ENCODE measurements at places on chromosomes 3 and 15.

- no peak for DNase-seq
- no peaks in the 10 kb centered on the region for H3K36me3 ChIP-seq
- H3K27ac ChIP-seq = no peak overlapping the region
- no peak overlapping the region for H3K4me3 ChIP-seq
Measured at GRCh38 chr3:46709157-46709654, 8.0 kb downstream of the TMIE start.

DNA sequence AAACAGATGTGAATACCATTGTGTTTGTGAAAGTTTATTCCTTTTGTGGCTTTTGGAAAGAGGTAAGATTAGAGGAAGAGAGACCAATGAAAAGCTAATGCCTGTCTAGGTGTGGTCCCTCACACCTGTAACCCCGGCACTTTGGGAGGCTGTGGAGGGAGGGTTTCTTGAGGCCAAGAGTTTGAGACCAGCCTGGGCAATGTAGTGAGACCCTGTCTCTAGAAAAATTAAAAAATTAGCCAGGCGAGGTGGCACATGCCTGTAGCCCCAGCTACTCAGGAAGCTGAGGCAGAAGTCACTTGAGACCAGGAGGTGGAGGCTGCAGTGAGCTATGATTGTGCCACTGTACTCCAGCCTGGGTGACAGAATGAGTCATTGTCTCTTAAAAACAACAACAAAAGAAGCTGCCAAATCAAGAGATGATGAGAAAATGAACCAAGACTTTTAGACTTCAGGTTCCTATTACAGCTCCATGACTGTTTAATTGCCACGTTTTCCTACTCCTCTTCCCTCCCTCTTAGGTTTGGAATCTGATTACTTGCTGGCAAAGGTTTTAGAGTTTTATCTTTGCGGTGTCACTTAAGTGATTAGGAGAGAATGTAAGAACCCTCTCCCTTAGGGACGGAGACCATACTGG lies 68.7 kb downstream of the CGNL1 start:
- peak overlapping the region; percentile 29 for H3K27ac ChIP-seq
- peaks cover 38% of the 10 kb centered on the region for H3K36me3 ChIP-seq
- H3K4me3 ChIP-seq = no peak overlapping the region
- no peak for DNase-seq

- H3K27me3 ChIP-seq = no peaks in the 10 kb centered on the region
- H3K36me3 ChIP-seq = peaks cover 9% of the 10 kb centered on the region
- peaks cover 19% of the 10 kb centered on the region for H3K4me1 ChIP-seq
- peak overlapping the region; percentile 93 for H3K4me3 ChIP-seq
- no peak for DNase-seq
Measured at GRCh38 chr3:44511238-44511566, 33.7 kb upstream of the ZNF445 start.

DNA sequence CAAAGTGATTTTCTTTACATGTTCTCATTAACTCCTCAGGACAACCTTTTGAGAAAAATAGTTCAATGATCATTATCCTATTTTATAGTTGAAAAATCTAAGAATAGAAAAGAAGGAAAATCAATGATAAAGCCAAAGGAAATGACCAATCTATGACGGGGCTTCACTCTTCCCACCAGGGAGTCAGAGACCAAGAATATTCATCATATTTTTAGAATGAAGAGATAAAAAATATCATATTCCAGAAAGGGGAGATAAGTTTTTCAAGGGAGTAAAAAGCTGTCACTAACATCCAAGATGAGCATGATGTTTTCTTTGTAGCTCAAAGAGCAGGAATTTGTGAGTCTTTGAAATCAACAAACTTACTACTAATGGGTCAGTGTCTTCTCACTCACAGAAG lies 71.5 kb upstream of the LPP start:
- no peaks in the 10 kb centered on the region for H3K36me3 ChIP-seq
- H3K4me3 ChIP-seq = no peak overlapping the region
- peaks cover 5% of the 10 kb centered on the region for H3K27me3 ChIP-seq
- DNase-seq = no peak
- no peaks in the 10 kb centered on the region for H3K4me1 ChIP-seq
- H3K27ac ChIP-seq = no peak overlapping the region

- H3K4me1 ChIP-seq = peaks cover 8% of the 10 kb centered on the region
- no peak overlapping the region for H3K4me3 ChIP-seq
- H3K36me3 ChIP-seq = no peaks in the 10 kb centered on the region
Measured at GRCh38 chr15:40045572-40046217, 6.7 kb upstream of the SRP14 start.

DNA sequence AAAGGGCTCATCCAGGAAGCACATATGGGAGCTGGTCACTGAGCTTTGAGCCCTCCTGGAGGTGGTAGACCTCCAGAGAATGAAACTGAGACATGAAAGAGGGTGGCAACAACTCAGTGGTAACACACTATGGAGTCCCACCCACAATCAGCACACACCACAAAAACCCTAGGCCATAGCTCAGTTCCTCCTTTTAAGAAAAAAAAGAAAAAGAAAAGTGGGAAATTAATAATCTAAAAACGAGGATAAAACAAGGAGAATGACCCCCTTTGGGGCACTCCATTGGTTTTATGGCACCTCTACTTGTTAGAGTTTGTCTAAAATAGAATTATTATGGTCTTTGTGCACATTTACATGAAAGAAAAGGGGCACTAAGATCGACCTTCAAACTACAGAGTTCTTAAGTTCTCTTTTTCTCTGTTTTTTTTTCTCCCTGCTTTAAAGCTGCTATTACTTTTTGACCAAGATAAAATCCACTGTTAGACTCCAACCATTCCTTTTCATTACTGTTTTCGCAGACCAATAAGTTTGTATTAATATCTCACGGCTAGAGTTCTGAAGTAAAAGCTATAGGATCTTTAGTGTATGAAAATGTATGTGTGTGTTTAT lies 40.2 kb upstream of the ZBTB20 start:
- no peak overlapping the region for H3K27ac ChIP-seq
- no peaks in the 10 kb centered on the region for H3K27me3 ChIP-seq
- no peaks in the 10 kb centered on the region for H3K36me3 ChIP-seq
- H3K4me1 ChIP-seq = peaks cover 3% of the 10 kb centered on the region
- no peak overlapping the region for H3K4me3 ChIP-seq

- no peaks in the 10 kb centered on the region for H3K4me1 ChIP-seq
- H3K4me3 ChIP-seq = no peak overlapping the region
- H3K36me3 ChIP-seq = no peaks in the 10 kb centered on the region
Measured at GRCh38 chr3:159238646-159239045, 436.8 kb downstream of the MFSD1 start.

DNA sequence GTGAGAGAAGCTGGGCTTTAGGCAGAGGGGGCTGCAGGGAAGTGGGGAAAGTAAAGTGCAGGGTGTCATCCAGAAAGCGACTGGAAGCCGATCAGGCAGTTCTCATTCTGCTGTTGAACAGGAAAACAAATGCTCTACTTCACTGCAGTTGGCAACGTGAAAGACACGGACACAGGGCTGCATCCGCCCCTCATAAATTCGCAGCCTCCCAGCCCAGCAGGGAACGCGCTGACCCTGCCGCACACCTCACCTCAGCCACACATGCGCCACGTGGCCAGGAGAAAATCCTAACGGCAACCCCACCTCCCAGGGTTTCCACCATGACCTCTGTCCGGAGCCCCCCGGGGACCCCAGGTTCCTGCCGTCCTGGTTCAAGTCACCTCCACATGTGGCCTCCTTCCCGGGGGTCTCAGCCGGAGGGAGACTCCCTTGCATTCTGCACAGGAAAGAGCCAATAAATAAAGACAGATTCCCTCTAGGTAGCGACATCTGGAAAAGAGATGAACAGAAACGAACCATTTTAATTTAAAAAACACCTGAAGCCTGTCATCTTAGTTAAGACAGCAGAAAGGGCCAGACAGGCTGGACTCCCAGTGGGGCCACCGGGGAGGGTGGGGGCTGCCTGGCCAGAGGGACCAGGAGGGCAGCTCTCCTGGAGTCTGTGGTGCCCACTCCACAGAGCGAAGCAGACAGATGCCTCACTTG lies 118.7 kb downstream of the TMEM266 start:
- no peak overlapping the region for H3K4me3 ChIP-seq
- H3K27ac ChIP-seq = no peak overlapping the region
- no peaks in the 10 kb centered on the region for H3K4me1 ChIP-seq

GRCh38 chr3:8765528-8765927 lies 3.9 kb downstream of the OXTR start:
- peaks cover 68% of the 10 kb centered on the region for H3K27me3 ChIP-seq
- no peak overlapping the region for H3K4me3 ChIP-seq
- no peak for DNase-seq
- H3K4me1 ChIP-seq = peaks cover 11% of the 10 kb centered on the region
- H3K27ac ChIP-seq = peak overlapping the region; percentile 37
- no peaks in the 10 kb centered on the region for H3K36me3 ChIP-seq

DNA sequence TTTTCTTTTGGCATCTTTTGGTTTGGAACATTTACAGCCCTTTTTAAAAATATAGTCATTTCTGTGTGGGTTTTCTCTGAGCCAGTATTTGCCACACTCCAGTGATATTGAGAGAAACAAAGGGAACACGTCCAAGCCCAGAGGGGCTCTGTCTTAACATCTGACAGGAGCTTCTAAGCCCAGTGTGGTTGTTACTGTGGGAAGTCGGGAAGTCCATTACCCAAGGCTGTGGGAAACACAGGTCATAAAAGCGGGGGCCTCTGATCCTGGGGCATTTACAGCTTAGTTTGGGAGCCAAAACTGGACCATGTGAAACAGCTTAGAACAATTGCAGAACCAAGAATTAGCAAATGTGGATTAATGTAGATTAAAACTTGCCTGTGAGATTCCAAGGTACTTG lies 123.0 kb downstream of the PTPRG start:
- H3K27me3 ChIP-seq = no peaks in the 10 kb centered on the region
- DNase-seq = no peak
- H3K27ac ChIP-seq = no peak overlapping the region
- H3K4me3 ChIP-seq = no peak overlapping the region
- H3K36me3 ChIP-seq = no peaks in the 10 kb centered on the region

GRCh38 chr3:129701161-129701560 lies 94.7 kb upstream of the PLXND1 start:
- no peak overlapping the region for H3K4me3 ChIP-seq
- no peaks in the 10 kb centered on the region for H3K4me1 ChIP-seq
- DNase-seq = no peak
- no peaks in the 10 kb centered on the region for H3K27me3 ChIP-seq
- H3K36me3 ChIP-seq = peaks cover 24% of the 10 kb centered on the region

DNA sequence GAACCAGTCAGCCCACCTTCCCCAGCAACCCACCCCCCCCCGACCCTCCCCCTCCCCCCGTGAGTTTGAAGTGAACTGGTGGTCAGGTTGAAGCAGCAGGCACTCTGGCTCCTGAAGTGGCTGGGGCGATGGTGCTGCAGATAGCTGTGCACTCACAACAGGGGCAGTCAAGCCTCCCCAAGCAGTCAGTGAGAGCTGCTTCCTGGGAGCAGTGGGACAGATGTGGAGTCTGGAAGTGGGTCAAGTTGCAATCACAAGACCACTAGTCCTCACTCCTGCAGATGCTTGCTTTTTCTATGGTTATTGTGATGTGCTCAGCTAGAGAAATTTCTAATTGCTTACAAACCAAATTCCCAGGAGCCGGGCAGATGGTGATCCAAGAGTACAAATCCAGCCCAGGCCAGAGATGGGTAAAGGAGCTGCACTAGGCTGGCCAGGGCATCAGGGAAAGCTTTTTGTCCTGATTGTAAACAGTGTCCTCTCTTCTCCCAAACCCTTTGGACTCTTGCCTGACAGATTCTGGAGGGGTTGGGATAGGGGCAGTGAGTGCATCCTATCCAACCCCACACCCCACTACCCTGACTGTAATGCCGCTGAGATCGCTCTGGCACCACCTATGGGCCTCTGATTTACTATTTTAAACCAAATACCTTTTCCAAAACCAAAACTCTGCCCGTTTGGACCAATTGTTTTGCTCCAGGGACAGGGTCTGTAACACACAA lies 9.8 kb upstream of the CLPX start:
- H3K4me3 ChIP-seq = no peak overlapping the region
- DNase-seq = no peak
- no peak overlapping the region for H3K27ac ChIP-seq
- H3K36me3 ChIP-seq = no peaks in the 10 kb centered on the region
- no peaks in the 10 kb centered on the region for H3K27me3 ChIP-seq

GRCh38 chr3:141426404-141427034 lies 58.2 kb downstream of the ZBTB38 start:
- no peaks in the 10 kb centered on the region for H3K27me3 ChIP-seq
- H3K4me1 ChIP-seq = peaks cover 25% of the 10 kb centered on the region
- no peak for DNase-seq
- H3K36me3 ChIP-seq = peaks cover 3% of the 10 kb centered on the region
